ENCODE measurements at places on chromosomes 7 and 10.

- DNase-seq: no peak
Observed at GRCh38 chr7:157266272-157266671, 70.5 kb upstream of the DNAJB6 start.

DNA sequence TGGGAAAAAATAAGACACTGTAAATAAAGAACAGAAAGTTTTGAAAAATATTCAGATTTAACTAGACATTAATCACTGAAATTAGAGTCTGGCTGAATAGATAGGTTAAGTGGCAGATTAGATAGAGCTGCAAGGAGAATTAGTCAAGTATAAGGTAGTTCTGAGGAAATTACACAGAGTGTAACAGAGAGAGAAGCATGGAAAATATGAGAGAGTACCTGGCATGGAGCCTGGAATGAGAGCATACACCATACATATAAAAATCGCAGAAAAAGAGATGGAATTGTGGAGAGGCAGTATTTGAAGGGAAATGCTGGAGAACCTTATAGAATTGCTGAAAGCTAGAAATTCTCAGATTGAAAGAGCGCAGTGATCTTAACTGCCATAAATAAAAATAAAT, 46.9 kb downstream of the ZNRF2 start:
- peak; percentile 17 for DNase-seq

GRCh38 chr7:96901822-96902445, 103.4 kb upstream of the DLX6 start:
- DNase-seq: no peak

GRCh38 chr10:84606428-84606827, 278.0 kb downstream of the CCSER2 start:
- DNase-seq: no peak

DNA sequence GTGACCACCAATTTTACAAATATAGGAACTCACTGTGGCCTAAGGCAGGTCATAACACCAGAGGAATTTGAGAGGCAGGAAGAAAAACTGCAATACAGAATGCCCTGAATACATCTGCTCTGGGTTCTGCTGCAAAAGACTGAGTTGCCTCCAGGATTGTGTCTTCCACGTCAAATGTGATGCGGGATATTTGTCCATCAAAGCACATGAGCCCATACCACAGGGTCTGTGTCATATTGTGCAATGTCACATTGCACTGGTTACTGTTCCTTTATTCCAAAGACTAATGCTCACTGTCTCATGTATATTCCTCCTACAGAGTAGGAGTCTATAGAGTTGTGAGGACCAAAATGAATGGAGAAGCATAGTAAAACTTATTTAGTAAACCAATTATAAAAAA, 58.6 kb upstream of the ABCB4 start:
- DNase-seq: no peak

DNA sequence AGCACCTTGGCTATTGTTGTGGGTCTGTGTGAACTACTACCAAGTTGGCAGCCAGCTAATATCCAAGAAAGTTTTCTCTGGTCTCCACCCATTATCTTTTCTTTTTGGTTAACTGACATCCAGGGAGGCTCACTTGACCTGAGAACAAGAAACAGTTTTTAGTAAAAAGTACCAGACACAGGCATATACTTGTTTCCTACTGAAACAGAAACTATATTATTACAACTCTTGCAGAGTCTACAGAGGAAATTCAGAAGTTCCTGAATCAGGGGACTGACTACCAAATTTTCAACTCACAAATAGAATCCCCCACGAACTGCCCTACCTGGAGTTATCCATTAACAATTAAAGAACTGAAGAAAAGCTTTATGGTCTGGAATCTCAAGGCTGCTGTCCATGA, 168.9 kb downstream of the KCND2 start:
- DNase-seq: no peak

- no peak for DNase-seq
Observed at GRCh38 chr7:50589364-50589763, 24.2 kb upstream of the DDC start.

- no peak for DNase-seq
Observed at GRCh38 chr10:131231323-131231964, 80.1 kb downstream of the TCERG1L start.

GRCh38 chr10:98478430-98479222, 31.9 kb upstream of the HPS1 start:
- DNase-seq: no peak

DNA sequence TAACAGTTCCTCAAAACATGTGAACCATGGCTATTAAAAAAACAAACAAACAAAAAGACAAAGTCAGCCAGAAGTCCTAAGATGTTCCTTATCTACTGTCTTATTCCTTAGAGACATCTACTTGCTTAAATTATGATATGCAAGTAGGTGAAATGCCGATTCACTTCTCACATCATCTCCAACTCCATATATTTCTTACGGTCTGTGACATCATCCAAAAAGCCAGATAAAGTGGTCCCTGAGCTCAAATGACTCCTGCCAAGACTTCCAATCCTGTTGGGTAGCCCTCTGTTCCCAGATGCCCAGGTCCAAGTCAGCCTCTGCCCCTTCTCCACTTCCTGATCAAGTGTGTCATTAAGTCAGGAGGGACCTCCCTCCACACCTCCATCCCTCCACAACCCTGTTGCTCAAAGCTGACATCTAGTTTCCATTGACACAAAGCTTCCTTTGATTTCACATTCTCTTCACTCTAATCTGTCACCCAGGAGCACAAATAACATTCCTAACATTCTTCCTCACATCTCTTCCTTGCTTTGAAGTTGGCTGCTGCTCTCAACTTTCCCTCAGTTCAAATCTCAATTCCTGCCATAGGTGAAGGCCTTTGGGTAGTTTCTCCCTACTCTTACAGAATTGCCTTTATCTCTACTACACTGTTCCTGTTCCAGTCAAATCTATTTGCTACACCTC, 56.1 kb upstream of the PDLIM1 start:
- DNase-seq: no peak

DNA sequence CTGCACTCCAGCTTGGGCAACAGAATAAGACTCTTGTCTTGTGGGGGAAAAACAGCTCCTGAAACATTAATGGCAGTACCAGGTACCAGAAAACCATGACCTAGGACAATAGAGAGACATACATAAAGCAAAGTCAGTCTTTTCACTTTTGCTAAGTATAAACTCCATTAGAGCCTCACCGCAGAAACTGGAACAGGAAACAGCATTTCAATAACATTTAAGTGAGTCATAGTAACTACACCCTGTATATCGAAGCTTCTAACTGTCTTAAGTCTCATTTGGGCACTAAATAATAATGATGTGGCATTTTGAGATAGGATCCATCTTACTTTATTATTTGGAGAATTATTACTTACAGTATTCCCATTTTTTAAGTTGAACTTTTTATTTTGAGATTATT, 517.8 kb upstream of the CELF2 start:
- no peak for DNase-seq

DNA sequence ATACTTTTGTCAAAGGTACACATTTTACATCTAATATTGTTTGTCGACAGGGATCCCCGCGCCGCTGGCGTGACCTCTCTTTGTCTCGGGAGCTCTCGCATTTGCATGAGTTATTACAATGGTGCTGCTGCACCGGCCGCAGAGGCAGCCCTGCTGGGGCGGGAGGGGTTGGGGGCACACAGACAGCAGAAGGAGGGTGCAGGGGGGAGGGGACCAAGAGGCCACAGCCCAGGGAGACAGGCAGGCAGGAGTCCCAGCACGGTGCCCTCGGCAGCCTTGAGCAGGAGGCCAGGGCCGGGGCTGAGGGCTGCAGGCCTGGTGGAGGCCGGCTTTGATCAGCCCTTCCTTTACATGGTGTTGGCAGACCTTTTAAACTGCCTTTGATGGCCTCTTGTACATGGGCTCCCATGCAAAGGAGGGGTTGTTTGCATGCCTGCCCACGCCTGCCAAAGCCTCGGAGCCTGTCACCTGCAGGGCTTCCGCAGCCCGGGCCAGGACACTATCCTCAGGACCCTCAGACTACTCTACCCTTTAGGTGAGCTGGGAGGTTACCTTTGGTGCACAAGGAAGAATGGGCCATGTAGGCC, 95.5 kb downstream of the EBF3 start:
- DNase-seq: no peak

- DNase-seq: no peak
Observed at GRCh38 chr7:26049081-26049480, 102.9 kb upstream of the NFE2L3 start.

DNA sequence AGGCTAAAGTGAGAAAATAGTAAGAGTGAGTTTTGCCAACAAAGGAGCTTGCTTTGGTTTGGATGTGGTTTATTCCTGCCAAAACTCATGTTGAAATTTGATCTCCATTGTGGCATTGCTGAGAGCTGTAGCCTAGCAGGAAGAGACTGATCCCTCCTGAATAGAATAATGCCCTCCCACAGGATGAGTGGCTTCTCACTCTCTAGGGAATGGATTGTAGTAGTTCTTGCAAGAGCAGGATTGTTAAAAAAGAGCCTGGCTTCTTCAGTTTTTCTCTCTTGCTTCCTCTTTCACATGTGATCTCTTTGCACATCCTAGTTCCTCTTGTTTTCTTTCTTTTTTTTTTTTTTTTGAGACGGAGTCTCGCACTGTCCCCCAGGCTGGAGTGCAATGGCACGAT, 34.4 kb downstream of the ASAH2 start:
- DNase-seq: no peak

All from hindlimb muscle (tissue), 1 donor.